Bronchus fibroblast of lung (primary cell): ENCODE measurements at places on chromosomes 3 and 15. TPM values are rescaled to one million over a fixed set of nuclear protein-coding genes. Genes with fewer than 3 reads are reported as not detected.

Gene OCA2
- under 0.01 TPM in 1 of 2 replicates, not detected in the other for total RNA-seq

Gene SEMA3G
- total RNA-seq = not detected in 2 replicates

Gene ZFAND6
- 84.6 and 86.4 TPM in 2 replicates for total RNA-seq

Gene SERINC4
- total RNA-seq = 0.15 TPM in 1 of 2 replicates, not detected in the other
